ENCODE measurements at places on chromosomes 12 and 14. TPM values are rescaled to one million over a fixed set of nuclear protein-coding genes. Genes with fewer than 3 reads are reported as not detected.
A peak's percentile ranks its signal among the peaks of the same experiment; 100 is the strongest.

- DNase-seq, result no peak
Observed at GRCh38 chr12:132325733-132326130, 3.7 kb downstream of the GALNT9 start.

DNA sequence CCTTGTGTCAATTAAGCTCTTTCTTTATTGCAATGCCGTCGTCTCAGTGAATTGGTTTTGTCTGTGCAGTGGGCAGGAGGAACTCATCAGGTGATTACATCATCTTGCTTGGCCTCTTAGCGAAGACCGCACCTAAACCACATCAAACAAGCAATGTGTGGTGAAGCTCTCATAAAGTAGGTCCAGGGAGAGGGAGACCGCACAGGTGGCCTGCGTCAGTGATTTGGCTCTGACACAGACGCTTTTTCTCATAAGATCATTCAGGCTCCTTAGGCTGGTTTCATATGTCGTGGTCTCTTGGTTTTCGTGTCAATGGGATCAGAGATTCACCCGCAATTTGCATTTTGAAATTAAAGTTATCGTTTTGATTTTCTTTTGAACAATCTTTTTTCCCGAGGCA lies 6.7 kb upstream of the TESC start:
- peak; percentile 88 for DNase-seq

DNA sequence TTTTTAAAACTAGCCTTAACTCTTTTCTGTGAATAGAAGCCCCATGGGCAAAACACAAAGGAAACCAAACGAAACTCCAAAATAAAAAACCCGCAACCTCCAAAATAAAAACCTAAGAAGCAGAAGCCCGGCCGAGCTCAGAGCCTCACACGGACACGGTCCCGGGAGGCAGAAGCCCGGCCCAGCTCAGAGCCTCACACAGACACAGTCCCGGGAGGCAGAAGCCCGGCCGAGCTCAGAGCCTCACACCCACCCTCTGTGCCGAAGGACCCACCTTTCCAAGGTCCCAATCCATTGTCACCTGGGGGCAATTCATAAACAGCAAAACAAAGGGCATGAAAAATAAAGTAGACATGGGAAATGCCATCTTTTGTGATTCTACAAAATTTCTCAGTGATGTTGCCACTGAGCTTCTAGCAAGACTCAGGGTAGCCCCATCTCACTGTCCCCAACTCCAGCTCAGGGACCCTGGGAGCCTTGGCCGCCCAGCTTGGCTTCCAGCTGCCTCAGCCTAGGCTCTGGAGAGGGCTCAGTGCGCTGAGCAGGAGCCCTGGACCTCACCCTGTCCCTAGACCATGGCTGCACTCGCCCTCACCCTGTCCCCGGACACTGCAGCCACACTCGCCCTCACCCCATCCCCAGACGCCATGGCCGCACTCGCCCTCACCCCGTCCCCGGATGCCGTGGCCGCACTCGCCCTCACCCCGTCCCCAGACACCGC lies 82.2 kb downstream of the GALNT9 start:
- DNase-seq, result no peak

DNA sequence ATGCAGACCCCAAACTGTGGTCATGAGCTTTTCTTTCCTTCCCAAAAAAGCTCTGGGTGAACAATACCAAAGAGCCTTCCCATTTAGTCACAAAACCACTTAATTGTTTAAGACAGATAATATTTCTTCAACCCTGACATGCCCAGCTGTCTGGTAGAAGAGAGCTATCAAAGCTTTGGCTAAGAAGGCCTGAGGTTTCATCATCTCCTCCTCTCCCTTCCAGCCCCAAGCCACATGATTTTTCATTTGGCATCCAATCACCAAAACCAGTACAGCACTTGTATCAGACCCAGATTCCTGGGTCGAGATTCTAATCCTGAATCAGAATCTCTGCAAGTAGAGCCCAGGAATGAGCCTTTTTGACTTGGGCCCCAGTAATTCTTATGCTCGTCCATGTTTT lies 199.6 kb upstream of the TMEM260 start:
- DNase-seq, result no peak

DNA sequence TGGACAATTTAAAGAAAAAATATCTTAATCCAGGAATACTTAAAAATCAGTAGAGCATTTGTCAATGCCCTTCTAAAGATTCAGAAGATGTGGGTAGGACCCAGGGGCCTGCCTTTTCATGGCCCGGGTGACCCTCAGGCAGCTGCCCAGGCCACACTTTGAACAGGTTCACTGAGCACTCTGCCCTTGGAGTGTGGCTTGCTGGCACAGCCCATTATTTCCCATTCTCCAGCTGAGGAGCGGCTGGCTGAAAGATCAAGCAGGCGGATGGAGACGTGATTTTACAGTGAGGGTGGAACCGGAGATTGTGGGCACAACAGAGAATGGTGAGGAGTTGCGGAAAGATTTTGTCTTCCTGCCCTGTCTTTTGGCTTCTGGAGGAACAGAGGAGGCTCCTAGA lies 7.1 kb upstream of the PRPH start:
- DNase-seq, result no peak

- DNase-seq, result peak; percentile 99
Observed at GRCh38 chr12:6336079-6336888, 5.6 kb downstream of the TNFRSF1A start.

DNA sequence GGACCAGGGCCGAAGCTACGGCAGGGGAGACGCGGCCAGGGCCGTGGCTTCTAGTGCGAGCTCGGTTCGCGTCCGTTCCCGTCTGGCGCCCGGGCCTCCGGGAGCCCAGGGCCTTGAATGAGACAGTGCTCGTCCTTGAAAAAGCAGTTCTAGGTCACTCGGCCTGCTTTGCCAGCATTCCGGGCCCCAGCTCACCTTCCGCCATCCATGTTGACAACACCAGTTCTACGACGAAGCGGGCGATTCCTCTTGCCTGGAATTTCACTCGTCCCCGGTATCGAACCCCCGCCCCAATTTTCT lies 4.5 kb downstream of the OR10AD1 start:
- no peak for DNase-seq

ZFHX2 gene
- total RNA-seq, result not detected

DNA sequence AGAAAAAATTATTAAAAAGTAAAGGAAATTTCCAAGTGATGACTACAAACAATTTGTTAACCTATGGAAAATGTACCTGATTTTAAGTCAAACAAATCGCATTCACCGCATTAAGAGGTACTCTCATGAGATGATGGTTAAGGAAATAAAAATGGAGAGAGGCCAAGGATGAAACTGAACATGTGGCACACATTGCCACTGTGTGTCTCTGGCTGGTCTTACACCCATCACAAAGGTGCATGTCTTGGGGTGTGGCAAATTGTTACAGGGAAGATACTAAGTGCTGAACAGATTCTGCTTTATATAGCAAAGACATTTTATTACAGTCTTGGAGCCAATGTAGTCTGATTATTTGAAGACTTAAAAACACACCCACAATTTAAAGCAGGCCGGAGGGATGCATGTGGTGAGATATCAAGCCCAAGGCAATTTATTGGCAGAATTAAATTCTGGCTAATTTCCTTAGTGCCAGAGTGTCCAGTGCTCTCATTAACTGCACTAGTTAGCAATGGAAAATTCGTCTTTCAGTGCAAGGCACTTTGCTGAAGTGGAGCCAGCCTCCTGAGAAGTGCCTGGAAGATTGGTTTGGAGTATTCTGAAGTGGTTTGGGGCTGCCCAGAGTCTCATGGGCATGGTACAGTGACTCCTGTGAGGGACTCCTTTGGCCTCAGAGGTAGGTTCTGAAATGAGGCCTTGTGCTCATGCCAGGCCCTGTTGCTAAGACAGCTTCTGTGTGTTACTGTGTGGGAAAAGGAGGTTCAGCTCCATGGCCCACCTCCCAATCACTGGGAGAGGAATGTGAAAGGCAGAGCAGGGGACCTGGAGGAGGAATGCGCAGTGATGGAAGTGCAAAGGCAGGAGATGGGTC lies 166.9 kb downstream of the BRMS1L start:
- DNase-seq, result no peak

GRCh38 chr14:51546603-51547258 lies 105.0 kb upstream of the FRMD6 start:
- DNase-seq, result no peak

DNA sequence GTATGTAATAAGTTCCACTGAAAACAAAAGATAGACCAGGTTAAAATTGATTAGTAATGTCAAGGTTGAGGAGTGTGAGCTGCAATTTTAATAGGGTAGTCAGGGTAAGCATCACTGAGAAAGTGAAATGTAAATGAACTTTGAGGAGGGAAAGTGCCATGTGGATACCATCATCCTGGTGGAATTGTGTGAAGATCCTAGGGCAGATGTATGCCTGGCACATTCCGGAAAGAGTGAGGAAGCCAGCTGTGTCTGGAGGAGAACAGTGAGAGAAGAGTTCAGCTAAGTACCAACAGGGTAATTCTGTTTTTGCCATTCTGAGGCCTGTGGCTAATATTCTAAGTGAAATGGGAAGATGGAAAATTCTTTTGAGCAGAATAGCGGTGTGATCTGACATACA lies 2.9 kb upstream of the CLEC2A start:
- DNase-seq, result no peak

DNA sequence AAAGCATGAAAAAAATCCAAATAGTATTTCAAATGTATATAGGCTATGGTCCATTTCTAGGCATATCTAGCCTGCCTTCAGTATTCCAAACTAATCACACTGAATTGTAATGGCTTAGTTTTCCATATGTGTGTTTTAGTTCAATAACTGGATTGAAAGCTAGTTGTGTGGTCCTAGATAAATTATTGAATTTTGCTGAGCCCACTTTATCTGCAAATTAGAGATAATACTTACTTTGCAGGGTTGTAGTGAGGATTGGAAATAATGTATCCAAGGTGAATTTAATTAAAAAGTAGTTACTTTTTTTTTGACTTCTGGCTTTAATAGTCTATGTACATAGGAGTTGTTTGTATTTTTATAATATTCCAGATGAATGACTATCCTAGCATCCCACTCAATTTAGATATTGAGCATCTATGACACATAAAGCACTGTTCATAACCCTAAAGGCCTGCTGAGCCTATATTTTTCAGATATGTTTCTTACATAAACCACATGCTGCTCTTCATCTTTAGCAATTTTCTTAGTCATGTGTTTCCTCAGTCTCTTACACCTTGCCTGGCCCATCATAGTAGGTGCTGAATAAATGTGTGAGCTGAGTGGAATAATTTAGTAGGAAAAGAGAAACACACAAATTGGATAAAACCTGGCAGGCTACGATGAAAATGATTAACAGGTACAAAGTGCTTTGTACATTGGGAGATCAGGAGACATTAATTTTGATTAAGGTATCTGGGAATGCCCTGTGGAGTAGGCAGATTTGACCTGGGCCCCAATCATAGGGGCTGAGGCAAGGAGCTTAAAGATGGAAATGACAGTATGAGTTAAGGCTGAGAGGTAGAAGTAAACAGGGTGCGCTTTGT lies 1.1 kb upstream of the ATP23 start:
- DNase-seq, result peak; percentile 22

ALX1 gene
- total RNA-seq, result not detected

DNA sequence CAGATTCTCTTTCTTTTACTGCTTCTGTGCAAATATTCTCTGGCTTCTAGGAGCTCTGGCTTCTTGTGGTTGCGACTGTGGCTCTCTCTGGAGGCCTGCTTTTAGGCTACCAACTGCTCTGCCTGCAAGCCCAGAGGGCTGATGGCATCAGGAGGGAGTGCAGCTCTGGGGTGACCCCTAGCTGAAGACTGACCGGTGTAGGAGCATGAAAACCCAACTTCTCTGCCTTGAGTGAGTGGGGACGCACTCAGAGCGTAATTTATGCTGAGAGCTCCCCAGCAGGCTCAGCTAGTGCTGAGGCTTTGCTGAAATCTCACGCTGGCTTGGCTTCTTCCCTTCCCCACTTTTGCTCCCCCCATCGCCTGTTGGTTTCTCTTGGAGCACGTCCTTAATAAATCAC lies 29.9 kb upstream of the RBM19 start:
- peak; percentile 13 for DNase-seq

RNFT2 gene
- total RNA-seq, result 16.2 TPM
